ENCODE measurements at places on chromosomes 7 and 10.
A peak's percentile ranks its signal among the peaks of the same experiment; 100 is the strongest.

GRCh38 chr7:88150033-88150432, 69.8 kb downstream of the SRI start:
- DNase-seq = no peak

DNA sequence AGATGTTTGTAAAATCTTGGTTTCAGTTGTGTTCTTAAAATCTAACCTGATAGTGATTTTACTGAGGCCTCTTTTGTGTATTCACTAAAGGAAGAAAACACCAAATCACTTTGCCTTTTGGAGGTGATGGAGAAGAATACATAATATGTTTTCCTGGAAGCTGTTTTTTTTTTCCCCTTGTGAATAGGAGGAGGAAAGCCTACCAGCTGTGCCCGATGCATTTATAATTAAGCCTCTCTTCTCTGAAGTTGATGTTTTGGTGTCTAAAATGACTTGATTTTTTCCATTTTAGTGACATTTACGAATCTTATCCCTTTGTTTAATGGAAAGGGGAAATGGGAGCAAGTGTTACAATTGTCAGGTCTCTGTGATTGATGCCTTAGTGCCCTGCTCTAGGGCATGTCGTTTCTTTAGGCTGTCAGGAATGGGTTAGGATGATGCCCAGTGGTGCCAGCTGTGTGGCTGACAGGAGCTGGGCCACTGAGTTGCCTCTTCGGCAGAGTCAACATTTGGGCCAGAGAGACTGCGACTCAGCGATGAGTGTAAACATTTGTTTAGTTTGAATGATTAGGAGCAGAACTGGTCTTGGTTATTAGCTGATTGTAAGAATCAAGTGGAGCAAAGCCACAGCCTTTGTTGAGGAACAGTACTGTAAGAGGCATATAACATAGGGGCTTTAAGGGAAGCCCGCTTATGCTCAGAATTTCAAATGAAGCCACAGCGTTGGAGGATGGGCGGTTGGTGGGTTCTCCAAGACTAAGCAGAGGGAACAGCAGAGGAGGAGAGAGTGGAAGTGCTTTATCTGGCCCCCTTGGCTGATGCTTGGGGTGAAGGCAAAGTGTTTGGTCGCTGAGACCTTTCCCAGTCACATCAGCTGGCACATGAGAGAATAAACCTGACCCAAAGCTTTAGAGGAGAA, 81.6 kb downstream of the CDK14 start:
- DNase-seq = no peak

GRCh38 chr10:74272288-74272687, 121.3 kb downstream of the ADK start:
- no peak for DNase-seq

GRCh38 chr7:135348493-135348892, 114.9 kb downstream of the STRA8 start:
- no peak for DNase-seq

GRCh38 chr7:158063850-158064610, 523.6 kb downstream of the PTPRN2 start:
- no peak for DNase-seq

DNA sequence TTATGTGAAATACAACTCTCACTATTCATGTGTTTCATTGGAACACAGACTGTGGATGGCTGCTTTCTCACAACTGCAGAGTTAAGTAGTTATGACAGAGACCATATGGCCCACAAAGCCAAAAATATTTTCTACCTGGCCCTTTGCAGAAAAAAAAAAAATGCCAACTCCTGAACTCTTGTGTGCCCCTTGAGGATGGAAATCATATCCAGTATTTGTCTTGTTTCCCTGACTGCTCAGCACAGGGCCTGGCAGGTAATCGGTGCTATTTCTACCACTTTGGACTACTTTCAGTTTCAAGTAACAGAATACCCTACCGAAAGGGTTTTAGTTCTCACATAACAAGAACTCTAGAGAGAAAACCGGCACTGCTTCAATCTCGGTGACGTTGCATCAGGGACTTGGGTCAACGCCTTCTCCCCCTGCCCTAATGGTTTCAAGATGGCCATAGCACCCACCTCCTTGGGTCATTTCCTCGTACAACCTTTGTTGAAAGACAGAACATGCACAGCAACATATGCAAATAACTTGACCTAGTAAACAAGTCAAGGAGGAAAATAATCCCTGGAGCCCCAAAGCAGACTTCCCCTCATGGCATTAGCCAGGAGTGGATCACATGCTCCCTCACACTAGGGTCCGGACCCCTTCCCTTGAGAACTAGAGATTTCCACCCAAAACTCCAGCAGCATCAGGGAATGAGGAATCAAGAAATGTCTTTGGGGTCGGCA, 11.8 kb upstream of the GPNMB start:
- no peak for DNase-seq

- DNase-seq = no peak
Measured at GRCh38 chr10:107269626-107270025, 105.1 kb upstream of the SORCS1 start.

GRCh38 chr7:94466516-94466915, 43.1 kb upstream of the CASD1 start:
- DNase-seq = no peak

DNA sequence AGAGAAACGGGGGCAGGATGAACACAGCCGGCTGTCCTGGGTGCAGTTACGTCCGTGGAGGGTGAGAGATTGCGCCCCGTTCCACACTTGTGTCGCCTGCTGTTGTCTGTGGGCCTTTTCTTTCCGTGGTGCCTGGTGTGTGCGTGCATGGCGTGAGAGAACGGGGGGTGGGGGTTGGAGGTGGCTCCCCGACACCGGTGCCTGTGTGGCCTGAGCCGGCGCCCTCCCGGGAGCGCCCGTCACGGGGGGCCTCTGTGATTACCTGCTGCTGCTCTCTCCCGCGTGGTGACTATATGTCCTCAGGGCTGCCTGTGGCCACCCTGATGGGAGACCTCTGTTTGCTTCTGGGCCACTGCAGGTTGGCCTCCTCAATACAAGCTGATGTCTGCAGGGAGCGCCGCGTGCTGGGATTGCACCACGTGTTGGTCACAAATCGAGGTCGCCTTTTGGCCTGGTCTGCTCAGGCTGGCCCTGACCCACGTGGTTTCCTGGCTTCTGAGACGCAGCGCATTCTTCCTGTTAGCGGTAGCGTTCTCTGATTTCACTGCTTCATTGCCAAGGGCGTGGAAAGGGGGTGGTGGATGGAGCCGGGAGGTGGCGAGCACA, 10.9 kb upstream of the AP5Z1 start:
- DNase-seq = no peak

GRCh38 chr7:148485618-148486017, 104.9 kb upstream of the C7orf33 start:
- no peak for DNase-seq

DNA sequence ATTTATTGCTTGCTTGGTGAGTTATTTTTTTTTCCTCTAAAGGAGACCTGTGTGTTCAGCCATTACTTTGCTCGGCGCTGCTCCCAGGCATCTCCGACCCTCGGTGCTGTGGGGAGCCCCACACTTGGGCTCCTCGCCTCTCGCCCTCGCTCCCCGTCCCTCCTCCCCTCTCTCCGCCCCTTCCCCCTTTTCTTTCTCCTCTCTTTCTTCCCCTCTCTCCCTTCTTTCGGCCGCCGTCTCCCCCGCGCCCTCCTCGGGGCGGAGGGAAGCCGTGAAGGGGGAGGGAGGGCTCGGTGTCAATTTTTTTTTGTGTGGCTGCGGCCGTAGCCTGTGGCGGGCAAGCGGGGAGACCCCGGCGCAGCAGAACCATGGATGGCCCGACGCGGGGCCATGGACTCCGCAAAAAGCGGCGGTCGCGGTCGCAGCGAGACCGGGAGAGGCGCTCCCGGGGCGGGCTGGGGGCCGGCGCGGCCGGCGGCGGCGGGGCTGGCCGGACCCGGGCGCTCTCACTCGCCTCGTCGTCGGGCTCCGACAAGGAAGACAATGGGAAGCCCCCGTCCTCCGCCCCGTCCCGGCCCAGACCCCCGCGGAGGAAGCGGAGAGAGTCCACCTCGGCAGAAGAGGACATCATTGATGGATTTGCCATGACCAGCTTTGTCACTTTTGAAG, 1.1 kb downstream of the AUTS2 start:
- no peak for DNase-seq

- peak; percentile 35 for DNase-seq
Measured at GRCh38 chr10:71878327-71879034, 27.4 kb upstream of the PSAP start.

DNA sequence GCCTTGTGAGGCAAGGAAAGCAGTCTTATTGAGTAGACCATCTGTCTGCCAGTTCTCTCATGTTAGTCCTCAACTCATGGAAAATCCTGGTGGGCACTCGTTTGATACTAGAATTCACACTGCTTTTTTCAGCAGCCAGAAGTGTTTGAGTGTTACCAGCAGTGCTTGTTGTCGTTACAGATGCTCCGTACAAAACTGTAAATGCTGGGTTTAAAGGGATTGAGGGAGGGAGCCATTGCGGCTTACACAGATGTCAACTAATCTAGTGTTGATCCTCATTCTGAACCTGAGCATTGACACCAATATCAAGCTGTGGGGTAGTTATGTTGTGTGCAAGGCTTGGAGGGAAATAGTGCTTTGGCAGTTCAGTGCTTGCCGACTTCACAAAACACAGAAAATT, 348.6 kb downstream of the AUTS2 start:
- DNase-seq = no peak

GRCh38 chr7:40525764-40526163, 391.0 kb downstream of the SUGCT start:
- no peak for DNase-seq

GRCh38 chr7:33821970-33822369, 83.4 kb upstream of the BMPER start:
- no peak for DNase-seq

GRCh38 chr7:159122276-159122675, 22.4 kb downstream of the VIPR2 start:
- DNase-seq = no peak

DNA sequence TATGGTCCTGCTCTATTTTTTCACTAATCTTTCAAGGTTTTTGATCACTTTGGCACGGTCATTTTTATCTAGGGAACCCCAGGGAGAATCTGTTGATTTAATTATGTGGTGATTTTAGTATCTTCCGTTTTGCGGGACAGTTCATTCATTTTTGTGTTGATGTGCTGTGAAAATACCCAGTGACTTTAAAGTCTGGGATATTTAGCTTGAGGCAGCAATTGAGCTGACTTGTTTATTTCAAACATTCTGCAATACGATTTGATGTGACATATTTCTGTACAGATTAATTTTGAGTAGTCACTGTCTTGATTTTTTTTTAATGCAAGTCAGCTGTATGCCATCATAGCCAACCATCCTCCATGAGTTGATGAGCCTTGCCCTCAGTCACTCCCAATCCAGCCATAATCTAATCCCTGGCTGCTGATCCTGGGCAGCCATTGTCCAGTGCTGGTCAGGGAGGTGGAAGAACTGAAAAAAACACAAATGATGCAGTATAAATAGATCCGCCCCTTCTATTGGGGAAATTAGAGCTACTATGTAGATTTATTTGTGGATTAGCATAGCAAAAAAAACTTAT, 183.4 kb downstream of the CCSER2 start:
- DNase-seq = no peak

- no peak for DNase-seq
Measured at GRCh38 chr7:114979388-114979787, 57.5 kb downstream of the MDFIC start.

DNA sequence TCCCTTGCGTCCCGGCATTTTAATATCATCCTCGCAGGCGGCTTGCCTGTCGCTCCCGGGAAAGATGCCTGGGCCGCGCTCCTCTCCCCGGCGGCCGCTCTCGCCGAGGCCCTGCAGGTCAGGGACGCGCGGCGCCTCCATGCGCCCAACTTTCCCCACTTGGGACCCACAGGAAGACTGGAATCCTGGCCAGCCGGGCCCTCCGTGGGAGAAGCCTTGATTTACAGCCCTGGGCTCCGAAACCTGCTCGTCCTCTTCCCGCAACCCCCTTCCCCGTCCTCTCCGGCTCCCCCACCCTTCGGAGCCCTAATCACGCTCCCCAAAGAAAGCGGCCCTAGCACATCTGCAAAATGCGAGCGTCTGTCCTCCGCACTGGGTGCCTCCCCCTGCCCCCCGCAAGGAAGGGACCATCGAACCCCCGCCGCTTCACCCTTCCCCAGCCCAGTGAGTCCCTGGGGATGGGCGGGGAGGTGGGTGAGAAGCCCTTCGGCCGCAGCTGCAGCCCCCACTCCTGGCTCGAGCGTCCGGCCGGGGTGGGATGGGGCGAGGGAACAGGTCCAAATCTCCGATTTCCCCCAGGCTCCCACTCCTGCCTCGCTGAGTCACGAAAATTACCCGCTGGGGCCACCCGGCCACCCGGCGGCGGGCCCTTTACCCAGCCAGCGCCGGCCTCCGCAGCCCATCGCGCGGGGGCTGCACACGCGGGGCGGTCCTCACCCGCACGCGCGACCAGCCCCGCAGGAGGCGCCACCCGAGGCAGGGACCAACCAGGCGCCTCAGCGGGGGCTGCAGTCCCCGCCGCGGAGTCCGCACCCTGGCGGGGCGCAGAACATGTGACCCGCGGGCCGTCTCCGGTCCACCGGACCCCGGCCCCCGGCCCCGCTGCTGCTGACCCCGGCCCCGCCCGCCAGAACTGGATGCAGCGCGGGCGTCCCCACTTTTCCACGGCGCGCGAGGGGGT, 695 bp downstream of the HSPA12A start:
- no peak for DNase-seq

GRCh38 chr7:40757109-40757508, 622.3 kb downstream of the SUGCT start:
- DNase-seq = no peak

DNA sequence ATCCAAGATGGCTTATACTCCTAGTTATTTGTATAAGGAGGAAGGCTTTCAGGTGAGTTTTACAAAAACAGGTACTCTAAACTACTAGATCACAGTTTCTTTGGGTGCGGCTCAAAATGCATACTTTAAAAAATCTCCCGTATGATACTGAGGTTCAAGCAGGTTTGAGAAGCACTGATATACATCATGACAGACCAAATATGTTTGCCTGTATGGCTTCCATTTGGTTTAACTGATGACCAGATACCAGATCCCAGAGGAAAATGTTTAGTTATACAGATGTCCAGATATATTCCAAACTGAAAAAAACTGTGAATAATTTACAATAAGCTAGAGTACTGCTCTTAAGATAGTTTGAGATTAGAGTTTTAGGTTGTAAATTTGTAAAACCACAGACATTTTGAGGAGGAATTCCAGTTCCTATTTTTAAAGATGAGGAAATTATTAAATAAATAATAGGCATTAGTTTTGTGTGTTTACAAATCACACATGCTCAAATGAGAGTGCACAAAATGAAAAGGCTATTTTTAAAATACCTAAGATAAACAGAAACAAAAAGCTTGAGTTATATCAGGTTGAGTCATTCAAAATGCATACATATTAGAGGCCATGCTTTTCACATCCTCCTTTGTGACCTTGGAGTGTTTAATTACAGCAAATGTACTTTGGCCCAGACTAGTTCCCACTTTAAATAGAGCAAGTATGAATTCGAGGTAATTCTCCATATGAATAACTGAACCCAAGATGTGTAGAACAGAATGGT, 60.5 kb downstream of the SEMA3C start:
- DNase-seq = no peak

DNA sequence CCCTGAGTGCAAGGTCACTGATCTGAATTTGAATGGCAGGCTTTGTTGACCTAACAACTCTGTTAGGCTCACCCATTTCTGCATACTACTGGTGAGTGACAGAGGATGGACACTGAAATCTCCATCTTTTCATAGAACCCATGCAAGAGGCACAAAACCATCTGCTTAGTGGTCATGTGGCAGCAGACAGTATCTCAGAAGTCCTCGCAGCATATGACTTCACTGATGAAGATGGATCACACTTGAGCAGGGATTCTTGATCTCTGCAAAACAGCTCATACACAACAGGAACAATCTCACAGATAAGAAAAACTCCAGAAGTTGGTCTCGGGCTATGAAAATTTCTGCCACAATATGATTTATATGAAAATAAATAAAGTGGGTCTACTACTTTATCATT, 487.9 kb downstream of the KCNMA1 start:
- DNase-seq = no peak

- no peak for DNase-seq
Measured at GRCh38 chr7:141640239-141640840, 61.6 kb downstream of the DENND11 start.

All from naive thymus-derived CD8-positive, alpha-beta T cell (primary cell).